ENCODE measurements at places on chromosomes 3 and 15.

DNA sequence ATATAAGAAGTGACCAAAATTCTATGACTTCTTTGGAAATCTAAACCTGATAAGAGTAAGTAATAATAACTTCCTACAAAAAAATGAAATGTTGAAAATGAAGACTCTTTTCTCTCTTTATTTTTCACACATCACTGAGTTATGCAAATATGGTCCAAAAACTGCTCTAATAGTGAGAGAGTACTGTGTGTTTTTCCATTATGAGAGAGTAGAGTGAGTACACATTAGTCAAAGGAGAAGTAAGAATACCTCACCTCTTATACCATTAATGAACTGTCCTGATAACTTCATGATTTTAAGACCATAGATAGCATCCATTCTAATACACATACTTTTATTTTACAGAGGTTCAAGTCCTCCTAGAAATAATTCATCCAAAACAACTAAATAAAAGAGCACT is 1310.2 kb downstream of the SI start:
- DNase-seq, result no peak

DNA sequence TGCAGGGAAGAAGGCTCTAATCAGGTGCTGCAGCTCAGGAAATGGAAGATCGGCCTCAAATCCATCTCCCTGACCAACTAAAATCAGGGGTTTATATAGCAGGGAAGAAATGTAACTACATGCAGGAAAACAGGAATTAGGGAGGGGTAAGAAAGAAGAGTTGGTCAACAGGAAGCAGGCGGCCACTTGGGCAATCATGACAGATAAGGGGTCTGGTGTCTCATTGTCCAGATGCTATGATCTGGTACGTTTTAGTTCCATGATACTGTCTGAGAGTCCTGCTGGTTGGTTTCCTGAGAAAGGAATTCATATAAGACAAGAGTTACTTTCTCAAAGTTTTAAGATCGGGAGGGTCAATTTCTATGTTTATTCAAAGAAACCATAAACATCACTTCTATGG is 24.2 kb downstream of the KATNBL1 start:
- DNase-seq, result no peak

DNA sequence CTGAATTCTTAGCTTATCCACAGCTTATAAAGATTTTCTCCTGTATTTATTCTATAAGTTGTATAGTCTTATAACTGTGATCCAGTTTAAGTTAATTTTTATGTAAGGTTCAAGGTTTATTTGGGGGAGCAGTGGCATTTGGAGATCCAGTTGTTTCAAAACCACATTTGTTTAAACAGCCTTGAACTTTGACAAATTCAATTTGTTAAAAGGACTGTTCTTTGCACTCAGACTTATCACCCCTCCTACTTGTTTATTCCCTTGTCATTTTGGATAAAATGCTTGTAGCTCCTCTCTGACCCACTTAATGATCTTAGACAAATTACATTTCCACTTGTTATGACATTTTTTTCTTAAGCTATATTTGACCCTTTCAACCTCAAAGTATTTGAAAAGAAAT is 327.8 kb downstream of the DOCK3 start:
- no peak for DNase-seq

- DNase-seq, result no peak
These were observed 101.6 kb downstream of the RPL22L1 start for GRCh38 chr3:170768334-170768801.
